ENCODE measurements at places on chromosomes 2 and 18.

- no peak for DNase-seq
These were observed 42.5 kb upstream of the STK39 start for GRCh38 chr2:168289880-168290279.

- DNase-seq, result no peak
These were observed 18.7 kb upstream of the RAPH1 start for GRCh38 chr2:203553784-203554183.

DNA sequence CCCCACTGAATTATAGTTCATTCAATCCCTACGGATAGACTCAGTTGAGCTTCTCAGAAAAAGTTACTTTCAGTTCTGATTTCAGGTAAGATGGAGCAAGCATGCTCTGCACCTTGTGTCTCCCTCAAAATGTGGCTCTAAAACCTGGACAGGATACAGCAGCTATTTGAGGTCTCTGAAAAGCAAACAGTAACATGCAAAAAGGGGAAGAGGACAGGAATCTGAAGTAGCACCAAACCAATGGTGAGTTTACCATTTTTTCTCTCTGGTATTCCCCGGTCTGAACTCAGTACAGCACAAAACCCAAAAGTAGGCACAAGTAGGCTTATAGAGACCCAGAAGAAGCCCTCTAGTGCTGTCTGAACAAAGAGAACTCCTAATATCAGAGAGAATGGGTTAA, 34.1 kb downstream of the LANCL1 start:
- no peak for DNase-seq

- DNase-seq, result no peak
These were observed 590.6 kb downstream of the DSC3 start for GRCh38 chr18:30451981-30452380.

- no peak for DNase-seq
These were observed 324.8 kb upstream of the HS6ST1 start for GRCh38 chr2:128643221-128644065.

GRCh38 chr2:113831161-113831560, 58.7 kb upstream of the ACTR3 start:
- DNase-seq, result no peak

- DNase-seq, result no peak
These were observed 3.6 kb upstream of the COX7A2L start for GRCh38 chr2:42364658-42365057.

- no peak for DNase-seq
These were observed 23.8 kb downstream of the MFSD6 start for GRCh38 chr2:190431907-190432306.

GRCh38 chr2:3472966-3473365, 46.4 kb downstream of the ADI1 start:
- DNase-seq, result no peak

- DNase-seq, result peak; percentile 10
These were observed 223.1 kb downstream of the AGAP1 start for GRCh38 chr2:235716875-235717496.

DNA sequence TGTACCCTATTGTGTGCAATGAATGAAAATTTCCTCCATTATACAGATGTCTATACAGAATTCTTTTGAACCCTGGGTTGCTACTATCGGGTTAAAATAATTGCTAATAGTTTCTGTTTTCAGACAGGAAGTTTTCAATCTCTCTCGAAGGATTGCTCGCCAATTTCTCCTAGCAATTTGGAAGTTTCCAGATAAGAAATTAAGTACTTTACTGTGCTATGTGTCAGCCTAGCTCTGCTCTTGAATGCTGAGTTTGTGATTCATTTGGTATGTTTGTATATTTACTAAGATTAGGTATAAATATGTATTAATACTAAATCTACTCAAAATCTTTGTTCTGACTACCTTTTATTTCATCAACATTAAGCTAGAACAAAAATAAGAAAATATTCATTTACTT, 74.6 kb upstream of the ARL5A start:
- DNase-seq, result no peak

DNA sequence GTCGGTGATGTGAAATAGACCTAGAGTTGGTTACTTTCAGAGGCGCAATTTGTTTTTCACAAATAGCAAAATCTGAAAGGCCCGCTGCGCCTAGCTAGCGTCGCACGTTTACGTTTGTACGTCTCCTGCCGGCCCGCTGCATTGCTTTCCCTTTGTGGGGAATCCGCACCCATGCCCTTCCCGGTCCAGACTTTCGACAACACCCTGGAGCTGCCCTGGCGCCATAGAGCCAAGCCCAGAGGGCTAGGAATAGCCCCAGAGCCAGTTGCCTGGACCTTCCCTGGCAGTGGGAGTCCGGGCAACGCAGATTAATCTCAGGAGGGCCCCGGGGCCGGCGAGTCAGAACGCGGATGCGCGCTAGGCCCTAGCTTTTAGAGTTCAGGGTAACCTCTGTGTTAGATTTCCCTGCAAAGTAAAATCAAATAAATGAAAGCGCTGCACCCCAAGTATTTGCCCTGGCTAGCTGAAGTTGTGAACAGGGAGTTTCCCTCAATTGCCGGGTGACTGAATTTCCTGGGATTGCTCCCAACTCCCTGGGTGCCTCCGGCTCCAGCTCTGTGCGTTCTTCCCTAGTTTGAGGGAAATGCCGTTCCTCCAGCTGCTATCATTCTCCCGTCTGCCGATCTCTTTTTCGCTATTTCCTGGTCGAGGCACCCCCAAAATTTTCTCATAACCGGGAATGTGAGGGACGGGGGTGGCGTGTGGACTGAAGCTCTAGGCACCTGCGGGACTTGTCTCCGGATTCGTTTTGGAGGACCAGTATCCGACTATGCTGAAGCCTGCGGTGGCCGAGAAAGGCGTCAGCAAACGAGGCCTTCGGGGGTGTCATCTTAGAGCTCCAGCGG, 1.2 kb upstream of the EN1 start:
- DNase-seq, result no peak

DNA sequence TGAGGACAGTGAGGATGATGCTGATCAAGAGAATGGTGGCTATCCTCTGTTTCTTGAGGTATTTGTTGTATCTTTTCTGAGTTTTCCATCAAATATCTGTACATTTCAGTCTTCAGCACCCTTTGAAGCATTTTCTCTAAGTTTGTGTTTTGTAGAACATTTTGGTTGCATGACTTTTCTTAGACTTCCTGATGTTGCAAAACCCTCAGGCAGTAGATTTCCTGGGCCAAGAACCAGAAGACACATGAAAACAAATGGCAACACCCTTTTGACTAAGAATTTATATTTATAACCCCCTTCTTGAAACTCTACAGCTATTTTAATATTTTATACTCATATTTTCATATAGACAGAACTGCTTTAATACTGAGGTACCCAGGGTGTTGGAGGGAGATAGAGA, 16.2 kb downstream of the HNMT start:
- DNase-seq, result no peak

DNA sequence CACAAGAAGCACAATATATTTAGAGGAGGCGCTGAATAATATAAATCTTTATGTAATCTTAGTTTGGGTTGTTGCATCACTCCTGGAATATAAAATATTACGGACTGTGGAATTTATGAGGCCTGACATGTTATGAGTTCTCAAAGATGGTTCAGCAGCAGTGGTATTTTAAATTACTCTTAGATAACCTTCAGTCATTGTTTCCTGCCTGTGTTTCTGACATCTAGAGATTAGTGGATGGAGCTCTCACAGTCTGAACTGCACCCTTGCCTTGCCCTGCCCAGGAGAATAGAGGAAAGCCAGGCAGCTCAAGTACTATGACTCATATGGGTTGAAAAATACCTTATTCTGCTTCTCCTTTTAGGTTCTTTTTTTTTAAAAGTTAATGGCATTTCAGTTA, 70.0 kb downstream of the ACSL3 start:
- DNase-seq, result no peak

GRCh38 chr2:159817283-159817682, 19.3 kb upstream of the CD302 start:
- DNase-seq, result no peak

- no peak for DNase-seq
These were observed 372.4 kb upstream of the SPRED2 start for GRCh38 chr2:65804777-65805176.

DNA sequence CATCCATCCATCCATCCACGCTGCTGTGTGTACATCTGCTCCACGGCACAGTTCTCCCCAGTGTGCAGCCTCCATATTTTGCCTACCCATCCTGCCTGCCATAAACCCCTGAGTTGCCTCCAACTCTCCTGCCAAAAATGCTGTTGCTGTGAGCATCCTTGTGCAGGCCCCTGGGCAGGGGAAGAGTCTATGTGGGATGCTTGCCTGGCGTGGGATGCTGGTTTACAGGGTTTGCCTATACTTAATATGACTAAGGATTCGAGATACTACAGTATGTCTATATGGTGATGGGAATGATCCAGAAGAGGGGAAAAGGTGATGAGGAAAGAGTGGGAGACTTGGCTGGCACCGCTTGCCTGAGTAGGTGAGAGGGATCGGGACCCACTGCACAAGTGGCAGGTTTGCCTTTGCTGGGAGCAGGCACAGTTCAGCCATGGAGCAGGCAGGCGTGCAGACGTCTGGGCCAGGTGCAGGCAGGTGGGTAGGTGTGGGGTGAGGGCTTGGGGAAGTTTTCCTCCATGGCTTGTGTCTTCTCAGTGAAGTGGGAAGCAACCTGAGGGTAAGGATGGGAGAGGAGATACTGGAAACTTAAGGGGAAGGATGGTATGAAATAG, 30.2 kb upstream of the FAHD2A start:
- no peak for DNase-seq

DNA sequence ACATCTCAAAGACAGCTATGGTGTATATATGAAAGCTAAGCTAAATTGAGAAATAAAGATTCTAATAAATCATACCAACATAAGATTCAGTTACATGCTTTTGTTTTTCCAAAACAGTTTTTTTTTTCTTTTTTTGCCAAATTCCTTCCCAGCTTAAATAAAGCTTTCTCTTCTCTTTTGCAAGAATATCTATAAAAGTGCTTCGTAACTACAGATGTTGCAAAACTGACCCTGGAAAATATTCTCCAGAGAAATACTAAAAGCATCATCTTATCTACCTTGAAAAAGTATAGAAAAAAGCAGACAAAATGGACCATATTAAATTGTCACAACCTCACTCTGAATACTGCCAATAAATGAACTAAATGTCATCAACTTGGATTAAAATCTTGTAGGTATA, 38.7 kb downstream of the FANCL start:
- no peak for DNase-seq

DNA sequence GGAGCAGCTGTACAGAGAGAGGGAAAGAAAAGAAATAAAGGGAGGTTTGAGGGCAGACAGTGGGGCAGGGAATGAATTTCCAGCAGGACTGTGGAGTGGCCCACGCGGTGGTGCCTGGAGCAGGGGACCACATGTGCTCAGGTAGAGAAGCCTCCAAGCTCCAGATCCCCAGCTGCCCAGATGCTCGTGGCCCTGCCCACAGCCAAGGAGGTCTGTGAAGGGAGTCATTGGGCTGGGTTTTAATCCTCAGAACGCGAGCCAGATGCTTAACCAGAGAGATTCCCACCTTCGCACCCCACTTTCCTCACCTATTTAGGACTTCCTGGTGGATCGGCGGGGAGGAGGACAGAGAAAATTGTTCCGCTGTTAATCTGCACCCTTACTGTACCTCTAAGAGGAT, 369.4 kb downstream of the PARD3B start:
- no peak for DNase-seq

DNA sequence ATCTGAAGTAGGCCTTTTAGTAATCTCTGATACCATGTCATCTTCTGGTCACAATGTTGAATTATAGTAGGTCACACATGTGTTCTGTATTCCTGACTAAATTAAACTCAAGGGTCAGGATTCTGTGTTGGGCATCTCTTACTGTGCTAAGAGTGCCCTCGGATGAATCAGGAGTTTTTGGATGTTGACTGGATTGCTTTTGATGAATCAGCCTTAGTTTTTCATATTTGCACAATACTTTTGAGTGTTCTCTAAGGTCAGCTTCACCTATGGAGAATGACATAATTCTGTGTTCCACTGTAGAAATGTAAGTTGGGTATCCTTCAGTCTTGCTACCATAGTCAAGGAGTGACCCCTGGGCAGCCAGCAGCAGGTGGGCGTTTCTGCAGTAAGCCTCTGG, 190.1 kb downstream of the PTPRM start:
- no peak for DNase-seq

- no peak for DNase-seq
These were observed 80.6 kb downstream of the HS6ST1 start for GRCh38 chr2:128237911-128238697.

DNA sequence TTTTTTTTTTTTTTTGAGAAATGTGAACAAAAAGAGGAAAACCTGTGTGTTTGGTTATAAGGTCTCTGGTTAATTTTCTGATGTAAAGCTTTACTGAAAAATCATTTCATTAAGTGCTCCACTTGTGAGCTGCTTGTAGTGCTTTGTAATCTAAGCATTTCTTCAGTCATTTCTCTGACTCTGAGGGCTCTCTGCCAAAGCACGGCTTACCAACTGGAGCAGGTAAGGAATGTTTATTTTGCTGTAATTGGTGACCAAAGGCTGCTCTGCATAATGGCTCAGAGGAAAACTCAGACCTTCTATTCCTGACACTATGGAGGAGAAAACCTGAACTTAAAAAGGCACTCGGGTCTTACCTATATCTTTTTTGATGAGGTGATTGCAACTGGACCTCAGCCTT, 848.8 kb downstream of the MBD2 start:
- DNase-seq, result peak; percentile 6

DNA sequence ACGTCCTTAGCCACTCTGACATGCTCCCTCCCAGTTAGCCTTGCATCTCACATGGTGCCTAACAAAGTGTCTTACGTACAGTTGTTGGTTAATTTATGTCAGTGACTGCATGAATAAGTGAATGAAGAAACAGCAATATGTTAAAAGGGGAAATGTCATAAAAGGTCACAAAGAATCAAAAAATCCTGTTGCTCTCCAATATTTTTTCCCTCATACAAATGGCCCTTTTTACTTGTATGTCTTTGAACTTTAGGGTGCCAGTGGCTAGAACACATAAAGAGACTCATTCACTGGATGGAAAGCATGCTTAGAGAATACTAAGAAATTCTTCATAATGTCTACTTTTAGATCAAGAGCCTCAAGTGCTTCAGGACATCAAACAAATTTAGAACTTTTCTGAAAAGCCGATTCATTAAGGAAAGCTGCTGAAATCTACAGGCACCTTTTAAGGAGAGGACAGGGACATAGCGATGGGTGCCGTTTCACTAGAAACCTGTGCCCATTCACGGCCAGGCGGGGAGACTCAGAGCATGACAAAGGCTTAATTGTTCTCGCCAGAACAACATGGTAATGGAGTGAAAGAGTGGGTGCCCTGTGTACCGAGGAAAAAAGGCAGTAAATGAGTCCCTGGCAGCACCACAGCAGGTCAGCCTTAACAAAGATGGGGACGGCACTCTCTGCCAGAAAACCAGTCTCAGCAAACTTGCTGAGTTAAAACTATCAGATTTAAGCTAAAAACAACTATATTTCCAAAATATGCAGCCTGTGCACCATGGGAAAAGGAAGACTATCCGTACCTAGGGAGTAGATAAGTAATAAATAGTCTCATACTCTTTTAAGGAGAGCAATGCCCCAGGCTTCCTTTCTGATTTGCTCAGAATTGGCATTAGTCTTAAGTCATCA, 71.6 kb upstream of the SPTBN1 start:
- DNase-seq, result no peak

GRCh38 chr2:182077448-182078142, 91.9 kb downstream of the PPP1R1C start:
- peak; percentile 83 for DNase-seq

Measured in NCI-H2081 (cell line).